ENCODE measurements at places on chromosomes 5 and 9.
A peak's percentile ranks its signal among the peaks of the same experiment; 100 is the strongest.

GRCh38 chr5:111299067-111299481 is 74.9 kb downstream of the CAMK4 start:
- DNase-seq, result no peak

- no peak for DNase-seq
Observed at GRCh38 chr5:9174446-9174845, 371.4 kb downstream of the SEMA5A start.

DNA sequence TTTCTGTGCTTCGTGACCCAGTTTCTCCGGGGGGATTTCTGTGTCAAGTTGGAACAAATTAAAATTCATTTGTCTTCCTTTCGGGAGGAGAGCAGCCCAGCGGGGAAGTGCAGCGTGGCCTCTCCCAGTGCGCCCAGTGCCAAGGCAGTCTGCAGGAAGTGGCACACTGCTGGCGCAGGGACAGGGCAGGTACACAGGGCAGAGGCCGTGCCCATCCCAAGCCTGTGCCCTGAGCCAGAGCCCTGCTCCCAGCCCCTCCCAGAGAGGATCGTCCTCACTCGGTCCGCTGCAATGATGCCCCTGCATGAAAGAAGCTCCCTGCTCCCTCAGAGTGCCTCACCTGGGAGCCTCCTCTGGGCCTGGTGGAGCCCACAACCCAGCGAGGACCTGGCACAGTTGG is 82.4 kb upstream of the PPP1R26 start:
- no peak for DNase-seq

GRCh38 chr5:73451224-73452130 is 2.9 kb upstream of the FOXD1 start:
- peak; percentile 88 for DNase-seq

DNA sequence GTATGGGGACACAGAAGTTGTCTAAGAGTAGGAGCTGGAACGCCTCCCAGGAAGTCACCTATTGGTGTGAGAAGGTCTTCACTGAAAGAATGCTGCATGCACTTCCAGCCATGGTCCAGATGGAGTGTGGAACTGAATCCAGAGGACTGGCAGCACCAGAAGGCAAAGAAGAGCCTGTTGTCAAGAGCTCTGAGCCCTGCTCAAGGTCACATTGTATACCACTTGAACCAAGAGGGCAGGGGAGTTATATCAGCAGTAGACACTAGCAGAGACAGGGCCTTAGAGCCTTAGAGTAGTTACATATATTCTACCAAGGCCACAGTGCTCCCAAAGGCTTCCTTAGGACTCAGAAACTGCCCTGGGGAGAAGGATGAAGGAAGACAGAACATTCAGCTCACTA is 130.8 kb upstream of the POC5 start:
- no peak for DNase-seq

GRCh38 chr9:94802793-94803192 is 76.3 kb downstream of the AOPEP start:
- DNase-seq, result no peak

All from HAP-1 (cell line).